Epithelial cell of proximal tubule (primary cell): ENCODE measurements at places on chromosomes 11 and 22. TPM values are rescaled to one million over a fixed set of nuclear protein-coding genes. Genes with fewer than 3 reads are reported as not detected.
A peak's percentile ranks its signal among the peaks of the same experiment; 100 is the strongest.

Gene ZDHHC13
- total RNA-seq = 22.0 and 31.9 TPM in 2 replicates

Gene JHY
- total RNA-seq = 1.2 and 1.7 TPM in 2 replicates

Gene PARVB
- total RNA-seq = 74.2 and 79.9 TPM in 2 replicates

Gene PRRG4
- 2.7 and 3.1 TPM in 2 replicates for total RNA-seq

Gene MYEOV
- total RNA-seq = 8.6 and 14.9 TPM in 2 replicates

Gene CCDC134
- total RNA-seq = 17.8 and 21.7 TPM in 2 replicates

Gene ANO3
- not detected in 2 replicates for total RNA-seq

DNA sequence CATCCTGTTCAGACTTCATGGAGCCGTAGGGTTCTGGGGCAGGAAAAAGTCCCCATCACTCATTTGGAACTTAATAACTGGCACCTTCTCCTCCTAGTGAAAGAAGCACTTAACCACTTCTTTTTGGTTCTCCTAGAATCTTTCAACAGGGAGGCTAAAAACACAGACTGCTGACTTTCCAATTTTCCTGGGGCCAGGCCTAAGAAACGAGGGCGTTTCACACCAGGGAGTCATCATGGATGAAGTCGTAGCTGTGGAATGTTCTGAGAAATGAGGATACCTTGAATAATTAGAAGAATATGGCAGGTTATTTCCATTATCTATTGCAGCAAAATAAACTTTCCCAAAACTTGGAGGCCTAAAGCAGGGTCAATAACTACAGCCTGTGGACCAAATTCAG is 26.0 kb upstream of the API5 start:
- DNase-seq = no peak

DNA sequence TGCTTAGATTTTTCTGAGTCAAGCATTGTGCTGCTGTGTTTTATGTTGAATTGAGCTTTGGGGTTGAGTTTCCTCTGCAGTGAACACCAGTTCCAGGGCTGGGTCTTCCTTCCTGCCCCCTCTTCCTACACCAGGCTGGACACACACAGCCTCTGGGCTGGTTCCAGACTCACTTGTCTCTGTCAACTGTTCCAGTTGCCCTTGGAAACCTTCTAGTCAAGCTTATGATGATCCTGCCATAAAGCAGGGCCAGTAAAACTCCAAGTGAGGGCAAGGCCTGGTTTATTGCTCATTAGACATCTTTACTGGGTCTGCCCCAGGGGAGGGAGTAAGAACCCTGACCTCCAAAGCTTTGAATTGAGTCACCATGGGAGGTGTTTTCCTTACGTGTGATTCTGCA is 61.1 kb downstream of the KIAA1671 start:
- DNase-seq = no peak

GRCh38 chr11:45537614-45538013 is 127.8 kb downstream of the CHST1 start:
- DNase-seq = peak; percentile 2

GRCh38 chr11:76005756-76006155 is 190.7 kb downstream of the UVRAG start:
- DNase-seq = no peak

DNA sequence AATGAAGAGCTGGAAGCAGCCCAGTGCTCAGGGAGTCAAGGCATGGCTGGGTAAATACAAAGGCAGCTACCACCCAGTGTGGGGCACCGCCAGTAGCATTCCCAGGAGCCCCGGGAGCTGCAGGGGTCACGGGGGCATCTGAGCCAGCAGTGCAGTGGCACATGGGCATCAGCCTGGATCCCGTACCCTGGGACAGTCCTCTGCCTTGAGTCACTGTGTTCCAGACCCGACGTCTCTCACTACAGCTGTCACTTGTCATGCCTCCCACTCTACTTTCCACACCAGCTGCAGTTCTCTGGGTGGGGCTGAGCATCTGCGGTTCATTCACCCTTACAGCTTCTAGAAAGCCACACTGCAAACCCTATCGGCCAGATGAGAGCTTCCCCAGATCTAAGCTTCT is 29.6 kb downstream of the DHCR7 start:
- no peak for DNase-seq

DNA sequence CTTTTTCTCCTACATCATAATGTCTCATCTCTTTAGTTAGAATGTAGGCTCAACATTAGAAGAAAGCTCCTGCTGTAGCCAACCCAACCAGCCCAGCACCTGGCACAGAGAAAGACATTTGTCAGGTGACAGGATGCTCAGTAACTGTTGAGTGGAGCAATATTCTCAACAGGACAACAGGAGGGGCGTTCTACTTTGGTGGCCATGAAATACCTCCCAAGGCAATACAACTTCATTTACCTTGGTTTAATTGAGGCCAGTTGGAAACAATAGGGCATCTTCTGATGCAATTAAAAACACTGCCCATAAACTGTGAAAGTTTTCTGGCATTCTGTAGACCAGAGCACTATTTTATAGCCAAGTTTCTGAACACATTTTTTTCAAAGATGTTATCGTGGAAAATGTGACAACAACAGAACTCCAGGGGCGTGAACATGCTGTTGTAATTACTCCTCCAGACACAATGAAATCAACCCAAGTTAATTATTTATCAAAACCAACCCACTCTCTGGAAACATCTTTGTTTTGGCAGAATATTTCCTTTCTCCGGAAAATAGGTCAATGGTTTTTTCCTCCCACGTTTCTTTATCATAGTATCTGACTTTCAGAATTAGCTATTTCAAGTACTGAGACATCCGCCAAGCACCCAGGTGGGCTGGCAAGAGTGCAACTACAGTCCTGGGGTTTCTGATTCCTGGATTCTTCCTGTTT is 538.1 kb downstream of the SOX6 start:
- peak; percentile 55 for DNase-seq
